Left lung (tissue), 14 donors: ENCODE measurements at places on chromosomes 12 and 14. TPM values are rescaled to one million over a fixed set of nuclear protein-coding genes. Genes with fewer than 3 reads are reported as not detected.
A peak's percentile ranks its signal among the peaks of the same experiment; 100 is the strongest.

The LIN52 gene
- total RNA-seq: 12.0 TPM

The TEX22 gene
- 3.0 TPM for total RNA-seq

The DEPDC4 gene
- 1.7 TPM for total RNA-seq

The FICD gene
- total RNA-seq: 7.7 TPM

The UBE2N gene
- 99.0 TPM for total RNA-seq

The HSP90AA1 gene
- total RNA-seq: 585 TPM

The IQSEC3 gene
- total RNA-seq: 0.64 TPM

The EP400 gene
- total RNA-seq: 41.7 TPM

The CCNB1IP1 gene
- 31.1 TPM for total RNA-seq

The SIX1 gene
- total RNA-seq: 1.3 TPM

The ACTR6 gene
- 18.4 TPM for total RNA-seq

GRCh38 chr12:76539727-76540126 lies 19.8 kb downstream of the OSBPL8 start:
- H3K4me1 ChIP-seq: no peaks in the 10 kb centered on the region
- H3K27ac ChIP-seq: no peak overlapping the region
- no peak for DNase-seq
- no peaks in the 10 kb centered on the region for H3K27me3 ChIP-seq
- H3K36me3 ChIP-seq: no peaks in the 10 kb centered on the region
- no peak overlapping the region for H3K4me3 ChIP-seq

GRCh38 chr14:64868841-64869240 lies 10.9 kb downstream of the SPTB start:
- DNase-seq: no peak
- H3K27me3 ChIP-seq: peaks cover 7% of the 10 kb centered on the region
- no peak overlapping the region for H3K27ac ChIP-seq
- H3K4me1 ChIP-seq: no peaks in the 10 kb centered on the region

GRCh38 chr14:99931308-99931707 lies 133.9 kb upstream of the EVL start:
- DNase-seq: no peak
- no peak overlapping the region for H3K27ac ChIP-seq
- H3K27me3 ChIP-seq: no peaks in the 10 kb centered on the region

DNA sequence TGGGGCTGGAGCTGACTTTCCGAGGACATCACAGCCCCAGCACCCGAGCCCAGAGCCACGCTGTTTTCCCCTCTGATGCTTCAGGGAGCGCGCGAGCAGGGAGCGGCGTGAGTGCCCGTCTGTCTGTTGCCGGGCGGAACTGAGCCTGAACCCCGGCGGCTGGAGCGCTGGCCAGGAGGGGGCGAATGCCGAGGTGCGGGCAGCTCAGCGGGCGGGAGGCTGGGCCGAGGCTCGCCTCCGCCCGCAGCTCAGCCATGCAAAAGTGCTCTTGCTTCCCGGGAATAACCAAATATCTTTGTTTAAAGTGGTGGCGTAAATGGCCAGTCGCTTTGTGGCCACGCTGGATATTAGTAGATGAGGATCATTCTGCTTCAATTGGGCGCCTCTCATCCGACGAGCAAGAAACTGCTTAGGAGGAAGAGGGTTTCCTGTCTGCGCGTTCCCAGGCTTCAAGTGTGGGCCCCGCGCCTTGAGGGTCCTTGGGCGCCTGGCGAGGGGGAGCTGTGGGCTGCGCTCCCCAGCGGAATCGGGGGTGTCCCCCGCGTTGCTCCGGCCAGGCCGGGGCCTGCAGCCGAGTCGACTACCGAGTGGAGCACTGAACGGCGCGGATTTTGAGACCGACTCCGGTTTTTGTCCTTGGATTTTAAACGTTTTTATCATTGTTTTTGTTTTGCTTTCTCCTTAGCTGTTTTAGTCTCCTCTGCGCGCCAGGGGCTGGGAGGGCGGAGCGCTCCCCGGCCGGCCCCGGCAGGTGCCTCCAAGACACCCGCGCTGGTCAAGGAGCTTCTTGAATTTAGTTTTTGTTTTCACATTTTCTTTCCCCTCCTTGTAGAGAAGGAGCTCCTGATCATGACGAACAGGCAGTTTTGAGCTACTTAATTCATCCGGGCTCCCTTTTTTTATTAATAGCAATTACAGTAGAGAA lies 831 bp upstream of the NKX2-1 start:
- H3K27me3 ChIP-seq: peaks cover 92% of the 10 kb centered on the region
- peaks cover 6% of the 10 kb centered on the region for H3K4me1 ChIP-seq
- H3K27ac ChIP-seq: peak overlapping the region; percentile 78
- DNase-seq: peak; percentile 40
- peak overlapping the region; percentile 38 for H3K4me3 ChIP-seq

DNA sequence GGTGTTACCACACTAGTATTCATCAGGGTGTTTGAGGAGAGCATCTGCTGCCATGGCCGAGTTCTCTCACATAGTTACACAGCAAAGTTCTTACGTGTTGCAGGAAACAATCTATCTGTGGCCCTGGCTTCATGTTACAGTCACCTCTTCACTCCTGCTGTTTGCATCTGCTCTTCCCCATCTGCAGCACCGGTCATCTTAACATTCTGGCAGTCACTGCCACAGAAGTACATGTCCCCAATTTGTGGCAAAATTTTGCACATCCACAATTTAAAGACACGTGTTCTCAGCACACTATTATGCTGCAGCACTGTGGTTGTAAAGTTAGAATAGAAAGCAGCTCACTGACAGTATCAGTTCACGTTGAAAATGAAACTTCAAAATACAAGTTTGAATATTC lies 23.2 kb downstream of the MAPK1IP1L start:
- DNase-seq: no peak
- H3K4me1 ChIP-seq: peaks cover 19% of the 10 kb centered on the region
- H3K36me3 ChIP-seq: no peaks in the 10 kb centered on the region
- no peak overlapping the region for H3K27ac ChIP-seq
- no peaks in the 10 kb centered on the region for H3K27me3 ChIP-seq
- H3K4me3 ChIP-seq: no peak overlapping the region

- no peaks in the 10 kb centered on the region for H3K4me1 ChIP-seq
- peaks cover 75% of the 10 kb centered on the region for H3K36me3 ChIP-seq
- no peak overlapping the region for H3K27ac ChIP-seq
- no peak for DNase-seq
- no peaks in the 10 kb centered on the region for H3K27me3 ChIP-seq
Observed at GRCh38 chr14:103746701-103747100, 31.1 kb downstream of the ZFYVE21 start.

DNA sequence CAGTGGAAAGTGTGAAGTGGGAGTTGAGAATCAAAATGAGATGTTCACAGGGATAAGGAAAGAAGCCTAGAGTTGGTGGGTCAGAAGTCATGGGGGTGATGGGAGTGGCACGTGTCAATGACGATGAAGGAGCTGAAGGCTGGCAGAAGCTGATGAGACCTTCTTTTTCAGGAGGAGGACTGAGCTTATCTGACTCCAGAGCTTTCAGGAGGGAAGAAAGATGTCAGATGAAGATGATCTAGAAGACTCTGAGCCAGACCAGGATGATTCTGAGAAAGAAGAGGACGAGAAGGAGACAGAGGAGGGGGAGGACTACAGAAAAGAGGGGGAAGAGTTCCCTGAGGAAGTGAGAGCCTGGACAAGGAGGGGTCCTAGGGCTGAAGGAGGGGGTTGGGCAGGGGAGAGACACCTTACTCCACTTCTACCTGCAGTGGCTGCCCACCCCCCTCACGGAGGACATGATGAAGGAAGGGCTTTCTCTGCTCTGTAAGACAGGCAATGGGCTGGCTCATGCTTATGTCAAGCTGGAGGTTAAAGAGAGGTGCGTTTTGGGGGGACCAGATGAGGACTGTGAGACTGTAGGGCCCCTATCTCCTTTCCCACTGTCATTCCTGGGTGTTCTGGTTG lies 905 bp downstream of the LRRC23 start:
- no peak overlapping the region for H3K27ac ChIP-seq
- H3K4me1 ChIP-seq: peaks cover 13% of the 10 kb centered on the region
- no peaks in the 10 kb centered on the region for H3K27me3 ChIP-seq
- DNase-seq: no peak

DNA sequence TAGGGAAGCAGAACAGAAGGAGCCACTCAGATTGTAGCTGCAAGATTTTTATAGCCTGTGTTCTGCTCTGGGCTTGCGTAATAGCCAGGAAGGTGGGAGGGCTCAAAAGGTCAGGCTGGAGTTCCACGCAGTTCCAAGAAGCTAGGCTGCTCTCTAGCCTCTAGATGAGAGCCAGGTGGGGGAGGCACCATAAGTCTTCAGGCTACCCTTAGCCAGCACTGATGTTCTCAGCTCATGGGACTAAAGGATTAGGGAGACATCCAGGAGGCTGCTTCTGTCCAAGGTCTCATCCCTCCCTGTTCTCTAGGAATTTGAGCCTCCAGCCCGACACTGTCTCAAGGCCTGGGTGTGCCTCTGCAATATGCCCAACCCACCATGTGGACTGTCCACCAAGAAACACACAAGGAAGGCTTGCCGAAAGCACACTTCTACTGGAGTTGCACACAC lies 1.7 kb downstream of the LMBR1L start:
- peaks cover 14% of the 10 kb centered on the region for H3K36me3 ChIP-seq
- H3K27ac ChIP-seq: peak overlapping the region; percentile 87
- H3K4me1 ChIP-seq: peaks cover 56% of the 10 kb centered on the region

DNA sequence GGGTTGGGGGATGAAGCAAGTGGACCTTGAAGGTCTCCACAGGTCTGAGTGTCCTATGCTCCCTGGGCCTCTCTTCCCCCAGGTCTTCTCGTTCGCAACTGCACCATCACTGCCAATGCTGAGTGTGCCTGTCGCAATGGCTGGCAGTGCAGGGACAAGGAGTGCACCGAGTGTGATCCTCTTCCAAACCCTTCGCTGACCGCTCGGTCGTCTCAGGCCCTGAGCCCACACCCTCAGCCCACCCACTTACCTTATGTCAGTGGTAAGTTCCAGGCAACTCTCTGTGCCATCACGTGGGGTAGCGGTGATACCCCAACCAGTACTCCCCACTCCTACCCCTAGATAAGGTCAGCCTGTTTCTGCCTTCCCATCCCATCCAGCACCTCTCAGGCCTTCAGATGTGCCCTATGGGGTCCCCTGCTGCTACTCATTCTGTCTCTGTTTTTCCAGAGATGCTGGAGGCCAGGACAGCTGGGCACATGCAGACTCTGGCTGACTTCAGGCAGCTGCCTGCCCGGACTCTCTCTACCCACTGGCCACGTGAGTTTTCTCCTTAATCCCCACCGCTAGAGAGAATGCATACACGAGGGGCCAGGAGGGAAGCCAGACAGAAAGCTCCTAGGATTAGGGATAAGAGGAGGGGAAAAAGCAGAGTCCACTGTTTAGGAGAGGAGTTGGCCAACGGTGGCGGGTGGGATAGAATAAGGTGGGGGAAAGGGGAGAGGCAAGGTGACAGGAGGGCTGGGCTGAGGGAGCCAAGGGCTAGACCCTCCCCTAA lies 1.6 kb upstream of the TAPBPL start:
- DNase-seq: no peak
- H3K36me3 ChIP-seq: no peaks in the 10 kb centered on the region
- H3K27me3 ChIP-seq: no peaks in the 10 kb centered on the region

DNA sequence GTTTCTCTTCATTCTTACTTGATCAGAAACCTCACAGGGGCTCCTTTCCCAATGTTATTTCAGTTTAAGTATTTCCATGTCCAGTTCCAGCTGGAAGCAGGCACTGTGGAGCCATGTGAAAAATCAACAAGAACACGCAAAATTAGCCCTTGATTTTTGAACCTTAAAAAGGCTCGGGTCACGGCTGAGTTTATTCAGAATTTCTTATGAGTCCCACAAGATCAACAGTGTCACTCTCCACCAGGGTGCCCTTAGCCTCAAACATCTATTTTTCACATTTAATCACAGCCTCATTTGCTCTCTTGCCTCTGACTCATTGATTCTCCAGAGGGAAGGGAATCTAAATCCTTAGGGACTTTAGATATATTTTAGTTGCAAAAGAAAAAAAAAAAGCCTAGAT lies 157.7 kb upstream of the AVPR1A start:
- H3K4me3 ChIP-seq: no peak overlapping the region
- no peaks in the 10 kb centered on the region for H3K36me3 ChIP-seq
- no peak overlapping the region for H3K27ac ChIP-seq
- no peak for DNase-seq
- H3K27me3 ChIP-seq: no peaks in the 10 kb centered on the region

GRCh38 chr14:76830556-76830955 lies 4.3 kb downstream of the LRRC74A start:
- no peaks in the 10 kb centered on the region for H3K27me3 ChIP-seq
- H3K4me1 ChIP-seq: no peaks in the 10 kb centered on the region
- no peak for DNase-seq
- no peaks in the 10 kb centered on the region for H3K36me3 ChIP-seq
- no peak overlapping the region for H3K27ac ChIP-seq

GRCh38 chr12:2751686-2752085 lies 43.1 kb upstream of the FKBP4 start:
- H3K36me3 ChIP-seq: no peaks in the 10 kb centered on the region
- no peaks in the 10 kb centered on the region for H3K27me3 ChIP-seq
- no peaks in the 10 kb centered on the region for H3K4me1 ChIP-seq

- no peaks in the 10 kb centered on the region for H3K36me3 ChIP-seq
- H3K27ac ChIP-seq: peak overlapping the region; percentile 27
- no peak for DNase-seq
Observed at GRCh38 chr12:122834104-122834920, 945 bp upstream of the HIP1R start.

DNA sequence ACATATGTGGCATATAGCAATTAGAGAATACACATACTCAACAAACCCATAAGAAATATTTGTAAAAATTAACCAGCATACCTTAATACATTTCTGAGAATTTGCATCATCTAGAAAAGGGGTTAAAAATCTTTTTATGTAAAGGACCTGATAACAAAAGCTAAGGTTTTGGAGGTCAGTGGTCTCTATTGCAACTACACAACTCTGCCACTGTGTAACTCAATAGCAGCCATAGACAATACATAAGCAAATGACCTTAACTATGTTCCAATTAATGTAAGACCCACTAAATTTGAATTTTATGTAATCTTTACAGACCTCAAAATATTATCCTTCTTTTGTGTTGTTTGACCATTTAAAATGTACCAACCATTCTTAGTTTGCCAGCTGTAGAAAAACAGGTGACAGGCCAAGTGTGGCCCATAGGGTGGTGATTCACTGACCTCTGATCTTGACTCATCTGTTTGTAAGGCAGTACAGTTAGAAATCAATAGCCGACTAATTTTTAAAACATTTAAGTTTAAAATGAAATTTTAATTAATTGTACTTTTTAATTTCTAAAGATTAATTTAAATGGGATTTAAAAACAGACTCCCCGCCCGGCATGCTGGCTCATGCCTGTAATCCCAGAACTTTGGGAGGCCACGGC lies 7.4 kb upstream of the EPS8 start:
- H3K27me3 ChIP-seq: no peaks in the 10 kb centered on the region
- no peaks in the 10 kb centered on the region for H3K36me3 ChIP-seq
- no peak for DNase-seq
- H3K4me3 ChIP-seq: no peak overlapping the region

GRCh38 chr12:116138781-116139180 lies 138.7 kb downstream of the MED13L start:
- no peak overlapping the region for H3K4me3 ChIP-seq
- H3K27me3 ChIP-seq: no peaks in the 10 kb centered on the region
- DNase-seq: no peak
- peaks cover 9% of the 10 kb centered on the region for H3K4me1 ChIP-seq
- no peaks in the 10 kb centered on the region for H3K36me3 ChIP-seq

- H3K4me1 ChIP-seq: peaks cover 8% of the 10 kb centered on the region
- peak; percentile 63 for DNase-seq
- no peaks in the 10 kb centered on the region for H3K27me3 ChIP-seq
- H3K4me3 ChIP-seq: no peak overlapping the region
- H3K27ac ChIP-seq: no peak overlapping the region
- no peaks in the 10 kb centered on the region for H3K36me3 ChIP-seq
Observed at GRCh38 chr14:104099096-104100041, 13.9 kb downstream of the ASPG start.
